ENCODE measurements at places on chromosomes 6 and 20. TPM values are rescaled to one million over a fixed set of nuclear protein-coding genes. Genes with fewer than 3 reads are reported as not detected.

- peak; percentile 59 for DNase-seq
Measured at GRCh38 chr6:43376551-43376981, 7.1 kb upstream of the ZNF318 start.

- DNase-seq = no peak
Measured at GRCh38 chr20:49284818-49285217, 7.0 kb upstream of the ZNFX1 start.

MANEA gene
- 11.9 TPM for total RNA-seq

DNA sequence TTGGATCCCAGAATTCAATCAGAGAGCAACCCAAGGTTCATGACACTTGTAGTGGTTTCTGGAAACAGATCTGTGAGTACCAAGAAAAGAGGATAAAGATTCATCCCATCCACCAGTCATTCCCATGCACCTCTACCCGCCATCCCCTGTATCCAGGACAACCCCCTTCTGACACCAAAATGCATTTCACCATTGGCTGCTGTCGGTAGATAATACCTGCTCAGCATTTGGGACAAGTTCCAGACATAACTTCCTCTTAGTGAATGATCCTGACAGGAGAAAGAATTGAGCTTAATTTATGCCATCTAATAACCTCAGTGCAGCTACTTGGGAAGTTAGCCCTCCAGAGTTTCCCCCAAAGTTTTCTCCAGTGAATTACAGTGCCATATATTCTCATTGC lies 329.1 kb downstream of the ZFAND3 start:
- no peak for DNase-seq

NRN1 gene
- not detected for total RNA-seq

NR2E1 gene
- not detected for total RNA-seq

MROH8 gene
- total RNA-seq = 1.1 TPM

OR2H2 gene
- not detected for total RNA-seq

DNA sequence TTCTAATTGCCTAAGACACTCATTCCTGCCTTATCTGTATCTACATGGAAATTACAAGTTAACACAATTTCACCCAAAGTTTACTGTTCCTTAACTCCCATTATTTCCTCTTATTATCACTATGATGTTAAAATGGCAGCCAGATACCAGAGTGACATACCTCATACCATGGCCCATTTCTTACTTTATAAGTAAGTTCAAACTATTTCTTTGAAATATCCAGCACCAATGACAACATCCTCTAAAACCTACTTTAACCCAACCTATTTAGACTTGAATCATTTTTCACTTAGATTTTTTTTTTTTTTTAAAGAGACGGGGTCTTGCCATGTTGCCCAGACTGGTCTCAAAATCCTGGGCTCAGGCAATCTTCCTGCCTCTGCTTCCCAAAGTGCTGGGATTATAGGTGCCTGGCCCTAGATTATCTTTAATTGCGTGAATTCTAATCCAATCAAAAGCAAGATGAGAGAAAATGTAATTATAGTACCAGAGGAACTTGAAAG lies 10.0 kb downstream of the REV3L start:
- DNase-seq = no peak
